ENCODE measurements at places on chromosomes 12 and 14.

GRCh38 chr14:43914041-43914693 is 592.9 kb downstream of the FSCB start:
- DNase-seq, result no peak

GRCh38 chr14:79369359-79370332 is 841.7 kb downstream of the DIO2 start:
- no peak for DNase-seq

- DNase-seq, result no peak
Observed at GRCh38 chr12:83573671-83574070, 887.0 kb downstream of the TMTC2 start.

DNA sequence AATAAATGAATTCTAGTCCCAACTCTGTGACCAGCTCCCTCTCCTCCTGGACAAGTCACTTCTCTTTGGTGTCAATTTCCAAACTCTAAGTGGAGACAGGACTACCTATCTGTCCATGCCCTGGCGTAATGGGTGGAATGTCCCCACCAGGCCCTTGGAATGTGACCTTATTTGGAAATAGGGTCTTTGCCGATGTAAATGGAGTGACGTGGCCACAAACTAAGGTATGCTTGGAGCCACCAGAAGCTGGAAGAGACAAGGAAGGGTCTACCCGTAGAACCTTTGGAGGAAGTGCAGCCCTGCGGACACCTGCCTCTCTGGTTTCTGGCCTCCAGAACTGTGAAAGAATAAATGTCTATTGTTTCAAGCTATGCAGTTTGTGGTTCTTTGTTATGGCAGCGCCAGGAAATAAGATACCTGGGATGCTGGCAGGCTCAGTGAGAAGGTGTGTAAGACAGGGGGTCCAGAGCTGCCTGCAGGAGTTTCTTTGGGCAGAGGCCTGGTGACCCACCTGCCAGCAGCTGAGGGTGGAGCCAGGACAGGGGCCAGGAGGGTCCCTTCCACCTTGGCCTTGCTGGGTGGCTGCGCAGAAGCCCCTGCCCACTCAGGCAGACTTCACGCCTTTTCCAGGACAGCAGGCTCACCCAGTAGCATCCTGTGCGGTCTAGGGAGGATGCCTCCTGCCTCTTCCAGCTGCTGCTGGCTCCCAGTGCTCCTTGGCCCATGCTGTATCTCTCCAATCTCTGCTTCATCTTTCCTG is 45.8 kb downstream of the ARL6IP4 start:
- no peak for DNase-seq

DNA sequence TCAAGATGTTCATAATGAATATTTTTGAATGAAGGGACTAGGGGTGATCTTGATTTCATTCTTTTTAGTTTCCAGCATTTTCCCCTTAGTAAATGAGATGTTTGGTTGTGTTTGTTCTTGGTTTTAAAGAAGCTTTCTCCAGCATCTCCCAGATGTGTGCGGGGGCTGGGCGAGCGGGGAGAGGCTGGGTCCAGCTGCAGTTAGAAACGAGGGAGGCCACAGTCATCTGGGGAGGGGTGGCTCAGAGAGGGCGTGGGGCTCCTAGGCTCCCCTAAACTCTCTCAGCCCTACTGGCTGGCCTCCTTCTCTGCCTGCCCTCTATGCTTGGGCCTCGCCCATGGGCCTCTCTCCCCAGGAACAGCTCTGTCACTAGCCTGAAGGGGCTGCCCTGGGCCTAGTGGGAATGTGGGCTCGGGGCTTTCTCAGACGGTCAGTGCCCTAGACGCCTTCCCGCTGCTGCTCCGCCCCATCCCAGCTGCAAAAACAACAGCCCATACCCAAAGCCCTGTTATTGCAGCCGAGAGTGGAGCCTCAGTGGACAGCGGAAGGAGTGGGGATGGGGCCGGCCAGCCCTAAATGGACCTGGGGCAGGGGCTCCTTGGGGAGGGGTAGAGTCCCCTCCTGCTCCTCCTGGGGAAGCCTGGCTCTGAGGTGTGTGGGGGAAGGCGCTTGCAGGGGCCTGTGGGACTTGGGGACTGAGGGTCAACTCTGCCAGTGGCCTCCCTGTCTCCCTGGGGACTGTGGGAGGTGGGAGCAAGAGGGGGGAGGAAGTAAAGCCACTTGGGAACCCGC is 18.3 kb upstream of the EIF2B2 start:
- DNase-seq, result no peak

GRCh38 chr12:82803201-82803600 is 116.5 kb downstream of the TMTC2 start:
- no peak for DNase-seq

DNA sequence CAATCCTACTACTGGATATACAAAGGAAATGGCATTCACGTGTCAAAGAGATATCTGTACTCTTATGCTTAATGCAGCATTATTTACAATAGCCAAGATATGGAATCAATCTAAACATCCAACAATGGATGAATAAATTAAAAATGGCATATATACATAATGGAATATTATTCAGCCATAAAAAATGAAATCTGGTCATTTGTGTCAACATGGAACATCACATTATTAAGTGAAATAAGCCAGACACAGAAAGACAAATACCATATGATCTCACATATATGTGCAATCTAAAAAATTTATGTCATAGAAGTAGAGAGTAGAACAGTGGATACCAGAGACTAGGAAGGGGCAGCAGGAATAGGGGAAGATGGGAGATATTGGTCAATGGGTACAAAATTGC is 228.8 kb upstream of the TBX3 start:
- DNase-seq, result no peak

- DNase-seq, result no peak
Observed at GRCh38 chr12:122303068-122303467, 36.8 kb upstream of the VPS33A start.

DNA sequence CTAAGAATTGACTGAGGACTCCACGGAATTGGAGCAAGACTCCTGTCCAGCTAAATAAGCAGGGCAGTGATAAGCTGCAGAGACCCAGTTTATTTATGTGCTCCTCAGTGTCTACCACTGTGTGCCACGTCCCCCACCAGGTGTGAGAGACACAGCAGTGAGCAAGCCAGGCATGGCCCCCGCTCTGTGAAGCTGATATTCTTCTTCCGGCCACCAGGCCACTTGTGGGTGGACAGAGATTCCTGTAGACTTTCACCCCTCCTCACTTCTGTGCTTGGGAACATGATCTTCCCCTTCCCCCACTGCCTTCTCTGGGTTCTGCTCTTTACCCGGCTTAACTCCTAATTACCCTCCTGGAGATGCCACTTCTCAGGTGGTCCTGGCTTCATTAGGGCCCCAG is 21.3 kb downstream of the BRAP start:
- DNase-seq, result no peak

DNA sequence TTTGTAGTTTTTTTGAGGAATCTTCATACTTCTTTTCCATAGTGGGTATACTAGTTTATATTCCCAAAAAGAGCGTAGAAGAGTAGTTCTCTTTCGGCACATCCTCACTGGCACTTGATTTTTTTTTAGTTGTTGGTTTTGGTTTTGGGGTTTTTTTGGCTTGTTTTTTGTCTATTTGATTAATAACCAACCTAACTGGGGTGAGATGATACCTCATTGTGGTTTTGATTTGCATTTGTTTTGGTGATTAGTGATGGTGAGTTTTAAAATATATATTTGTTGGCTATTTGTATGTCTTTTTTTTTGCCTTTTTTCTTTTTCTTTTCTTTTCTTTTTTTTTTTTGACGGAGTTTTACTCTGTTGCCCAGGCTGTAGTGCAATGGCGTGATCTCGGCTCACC is 69.7 kb upstream of the BTG1 start:
- DNase-seq, result no peak

- no peak for DNase-seq
Observed at GRCh38 chr12:92133795-92134637, 11.6 kb downstream of the BTG1 start.

GRCh38 chr12:49470986-49471385 is 67.8 kb upstream of the KCNH3 start:
- no peak for DNase-seq

DNA sequence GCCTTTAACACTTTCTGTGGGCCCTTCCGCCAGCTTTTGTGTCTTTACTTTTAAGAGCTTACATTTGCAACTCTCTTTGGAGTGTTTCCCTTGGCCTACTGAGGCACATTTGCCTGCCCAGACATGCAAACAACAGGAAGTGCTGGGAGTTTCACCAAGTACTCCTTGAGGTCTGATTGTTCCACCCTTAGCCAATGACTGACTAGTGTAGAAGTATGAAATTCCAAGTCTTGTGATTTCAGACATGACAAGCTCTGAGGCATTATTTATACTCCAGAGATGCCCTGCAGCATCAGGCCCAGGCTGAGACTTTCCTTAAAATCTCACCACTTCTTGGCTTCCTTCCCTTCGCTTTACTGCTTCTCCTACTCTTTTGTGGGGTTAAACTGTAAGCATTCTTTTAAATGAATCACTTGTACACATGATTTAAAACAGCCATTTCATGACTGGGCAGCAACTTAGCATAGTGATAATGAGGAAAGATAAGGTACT is 174.1 kb downstream of the SLC6A15 start:
- no peak for DNase-seq

- DNase-seq, result no peak
Observed at GRCh38 chr14:67555518-67556090, 22.5 kb downstream of the PLEKHH1 start.

- no peak for DNase-seq
Observed at GRCh38 chr12:49564686-49565405, 3.1 kb downstream of the MCRS1 start.

DNA sequence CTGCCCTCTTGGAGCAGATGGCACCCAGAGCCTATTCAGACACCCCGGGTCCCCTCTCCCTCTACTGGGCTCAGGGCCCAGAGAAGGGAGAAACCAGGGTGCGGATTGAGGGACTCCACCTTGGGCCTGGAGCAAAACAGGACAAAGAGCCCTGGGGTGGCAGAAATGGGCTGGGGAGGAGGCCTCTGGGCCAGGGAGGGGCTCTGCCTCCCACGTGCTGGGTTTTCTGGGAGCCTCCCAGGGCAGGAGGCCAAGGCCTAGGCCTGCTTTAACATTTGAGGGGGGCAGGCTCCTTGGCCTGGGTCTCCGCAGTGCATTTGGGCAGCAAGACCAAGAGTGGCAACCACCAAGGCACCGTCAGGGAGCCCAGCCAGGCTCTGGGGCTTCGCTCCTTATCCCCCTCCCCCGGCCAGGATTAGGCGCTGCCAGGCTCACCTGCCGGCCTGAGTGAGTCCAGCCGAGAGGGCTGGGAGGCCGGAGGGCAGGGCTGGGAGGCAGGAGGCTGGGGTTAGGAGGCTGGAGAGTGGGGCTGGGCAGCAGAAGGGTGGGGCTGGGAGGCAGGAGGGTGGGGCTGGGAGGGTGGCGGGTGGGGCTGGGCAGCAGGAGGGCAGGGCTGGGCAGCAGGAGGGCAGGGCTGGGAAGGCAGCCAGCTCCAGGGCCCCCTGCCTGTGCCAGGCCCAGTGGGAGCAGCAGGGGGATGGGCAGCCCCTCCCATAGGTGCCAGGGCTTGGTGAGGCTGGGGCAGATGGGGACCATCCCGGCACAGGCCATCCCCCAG is 101.8 kb upstream of the EIF5 start:
- no peak for DNase-seq

DNA sequence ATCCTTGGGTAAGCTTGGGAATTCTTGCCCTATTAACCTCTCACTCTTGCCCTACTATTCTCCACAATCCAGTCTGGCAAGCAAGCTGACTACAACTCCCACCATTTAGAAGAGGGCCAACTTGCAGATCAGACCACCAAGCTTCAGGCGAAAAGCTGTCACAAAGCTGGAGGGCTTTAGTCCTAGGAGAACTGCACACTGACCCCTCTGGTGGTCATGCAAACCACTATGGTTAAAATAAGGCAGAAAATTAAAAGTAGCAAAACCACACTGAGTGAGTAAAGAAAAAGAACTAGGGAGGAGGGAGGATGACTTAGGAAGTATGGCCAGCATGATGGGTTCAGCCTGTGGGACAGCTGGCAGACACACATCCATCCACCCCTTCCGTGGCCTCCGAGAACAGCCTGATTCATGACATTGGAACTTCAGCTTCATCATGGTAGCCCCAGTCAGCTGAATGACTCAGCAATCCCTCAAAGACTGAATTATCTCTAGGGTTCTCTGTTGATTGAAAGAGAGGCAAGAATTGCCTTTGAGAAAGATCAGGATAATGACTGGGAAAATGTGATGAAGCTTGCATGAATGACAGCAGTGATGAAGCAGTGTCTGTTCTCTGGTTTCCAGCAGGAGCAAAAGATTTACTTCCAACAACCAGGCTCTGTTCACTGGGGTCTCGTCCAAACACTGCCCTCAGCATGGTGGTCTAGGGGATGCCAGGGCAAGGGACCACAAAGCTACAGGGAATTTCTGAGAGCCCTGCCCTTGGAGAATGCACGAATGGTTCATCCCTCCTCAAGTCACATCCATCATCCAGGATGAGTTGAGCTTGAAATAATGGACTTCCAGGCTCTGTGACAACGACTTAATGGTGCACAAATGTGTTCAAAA is 24.4 kb downstream of the PITPNM2 start:
- no peak for DNase-seq

DNA sequence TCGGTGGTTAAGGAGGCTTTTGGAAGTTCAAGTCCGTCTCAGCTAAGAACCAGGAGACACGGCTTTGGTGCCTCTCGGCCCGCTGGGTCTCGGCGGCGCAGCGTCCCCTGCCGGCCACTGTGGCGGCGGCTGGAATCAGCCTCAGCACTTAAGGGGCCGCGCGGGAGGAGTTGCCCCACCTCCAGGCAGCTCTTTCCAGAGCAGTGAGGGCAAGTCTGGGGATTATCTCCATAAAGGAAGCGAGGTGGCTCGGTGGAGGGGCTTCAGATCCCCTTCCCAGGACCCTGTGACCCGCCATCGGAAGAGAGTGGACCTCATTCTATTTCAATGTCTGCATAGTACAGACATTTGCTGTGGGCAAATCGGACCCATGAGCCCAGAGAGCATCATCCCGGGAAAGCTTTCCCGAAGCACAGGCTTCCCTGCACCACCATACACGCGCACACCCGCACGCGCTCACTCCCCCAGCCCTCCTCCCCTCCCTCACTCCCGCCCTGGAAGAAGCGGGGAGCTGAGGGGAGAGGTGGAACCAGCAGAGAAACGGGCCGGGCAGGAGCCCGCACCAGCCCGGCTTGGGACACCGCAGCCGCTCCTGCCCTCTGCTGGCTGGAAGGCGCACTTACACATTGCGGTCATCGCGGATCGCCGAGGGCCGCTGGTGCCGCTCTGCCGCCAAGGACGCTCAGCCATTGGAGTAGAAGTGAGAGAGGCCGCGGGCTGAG is 15.9 kb downstream of the RNASE2 start:
- peak; percentile 64 for DNase-seq

DNA sequence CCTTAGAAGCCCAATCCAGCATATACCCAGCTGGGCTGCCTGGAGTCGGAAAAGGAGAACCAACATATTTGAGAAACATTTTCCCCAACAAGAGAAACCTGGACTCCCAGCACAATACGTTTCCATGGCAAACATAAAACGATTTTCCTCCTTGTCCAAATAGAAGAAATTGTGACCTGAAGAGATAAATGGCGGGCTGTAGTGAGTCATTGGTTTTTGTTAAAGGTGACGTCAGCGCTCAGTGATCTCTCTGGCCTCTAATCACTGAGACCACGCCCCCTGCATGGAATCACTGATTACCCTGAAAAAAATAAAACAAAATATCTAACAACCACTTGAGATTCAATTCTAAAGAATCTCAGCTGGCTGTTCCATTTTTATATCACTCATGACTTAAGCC is 6.0 kb downstream of the CCDC60 start:
- DNase-seq, result no peak

GRCh38 chr14:91078095-91078737 is 17.8 kb upstream of the RPS6KA5 start:
- peak; percentile 24 for DNase-seq

- DNase-seq, result no peak
Observed at GRCh38 chr14:44428231-44428945, 78.7 kb downstream of the FSCB start.
